ENCODE measurements at places on chromosomes 4 and X.

DNA sequence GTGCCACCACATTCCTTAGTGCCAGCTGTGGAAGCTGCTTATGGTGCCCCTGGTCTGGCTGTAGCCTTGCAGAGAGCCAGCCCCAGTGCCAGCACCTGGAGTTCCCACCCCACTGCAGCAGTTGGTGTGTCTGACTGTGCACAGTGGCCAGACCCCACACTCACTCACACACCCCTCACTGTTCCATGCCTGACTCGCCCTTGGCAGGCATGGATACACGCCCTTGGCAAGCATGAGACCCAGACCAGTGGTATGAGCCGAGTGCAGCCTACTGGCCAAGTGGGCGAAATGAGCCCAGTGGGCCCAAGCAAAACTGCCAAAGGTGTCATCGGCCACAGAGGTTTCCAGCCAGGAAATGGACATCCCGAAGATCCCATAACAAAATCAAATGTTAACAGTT lies 27.4 kb downstream of the NAA11 start:
- no peak for DNase-seq

- no peak for DNase-seq
Observed at GRCh38 chrX:129981752-129982299, 609 bp upstream of the BCORL1 start.

DNA sequence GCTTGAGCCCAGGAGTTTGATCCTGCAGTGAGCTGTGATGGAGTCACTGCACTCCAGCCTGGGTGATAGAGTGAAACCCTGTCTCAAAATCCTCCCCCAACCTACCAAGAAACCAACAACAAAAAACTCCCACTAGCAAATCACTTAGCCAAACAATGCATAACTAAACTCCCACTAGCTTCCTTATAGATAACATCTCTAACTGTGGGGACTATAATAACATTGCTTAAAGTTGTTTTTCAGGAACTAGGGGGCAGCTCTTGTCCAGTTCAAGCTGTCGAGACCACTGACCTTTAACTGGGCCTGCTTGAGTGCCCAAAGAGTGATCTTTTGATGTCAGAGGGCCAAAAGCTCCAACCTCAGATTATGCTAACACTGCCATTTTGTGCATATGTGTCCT lies 81.7 kb downstream of the FREM3 start:
- no peak for DNase-seq

- DNase-seq, result no peak
Observed at GRCh38 chr4:15656038-15656470, 897 bp upstream of the FBXL5 start.

GRCh38 chrX:151954730-151955129 lies 19.7 kb downstream of the GABRE start:
- DNase-seq, result no peak

DNA sequence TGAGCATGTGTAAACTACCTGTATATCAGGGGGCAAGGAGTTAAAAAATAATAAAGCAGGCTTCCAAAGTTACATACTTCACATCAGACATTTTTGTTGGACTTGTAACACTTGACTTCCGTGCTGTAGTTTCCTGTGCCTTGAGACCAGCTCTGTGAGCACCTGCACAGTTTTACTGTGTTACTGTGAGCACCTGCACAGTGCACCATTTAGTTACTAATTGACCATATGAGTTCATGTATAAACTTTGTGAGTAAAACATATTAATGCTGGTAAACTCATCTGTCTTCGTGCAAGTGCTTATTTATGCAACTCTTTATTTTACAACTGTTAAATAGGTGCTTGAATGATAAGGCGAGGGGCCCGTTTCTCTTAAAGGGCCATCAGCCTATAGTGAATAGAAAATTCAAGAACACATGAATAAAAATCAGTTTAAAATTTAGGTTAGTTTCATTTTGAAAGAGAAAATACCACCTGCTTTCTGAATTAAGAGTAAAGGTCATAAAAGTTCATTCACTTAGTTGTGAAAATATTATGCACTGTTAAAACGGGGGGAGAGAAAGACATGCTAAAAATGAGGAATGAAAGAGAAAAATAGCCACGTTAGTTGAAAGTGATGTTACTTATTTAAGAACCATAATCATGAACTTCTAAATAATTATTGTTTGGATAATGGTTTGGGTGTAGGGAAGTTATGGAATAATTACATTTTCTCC lies 42.4 kb downstream of the USP9X start:
- no peak for DNase-seq

GRCh38 chrX:109264878-109265277 lies 217.0 kb downstream of the GUCY2F start:
- no peak for DNase-seq

DNA sequence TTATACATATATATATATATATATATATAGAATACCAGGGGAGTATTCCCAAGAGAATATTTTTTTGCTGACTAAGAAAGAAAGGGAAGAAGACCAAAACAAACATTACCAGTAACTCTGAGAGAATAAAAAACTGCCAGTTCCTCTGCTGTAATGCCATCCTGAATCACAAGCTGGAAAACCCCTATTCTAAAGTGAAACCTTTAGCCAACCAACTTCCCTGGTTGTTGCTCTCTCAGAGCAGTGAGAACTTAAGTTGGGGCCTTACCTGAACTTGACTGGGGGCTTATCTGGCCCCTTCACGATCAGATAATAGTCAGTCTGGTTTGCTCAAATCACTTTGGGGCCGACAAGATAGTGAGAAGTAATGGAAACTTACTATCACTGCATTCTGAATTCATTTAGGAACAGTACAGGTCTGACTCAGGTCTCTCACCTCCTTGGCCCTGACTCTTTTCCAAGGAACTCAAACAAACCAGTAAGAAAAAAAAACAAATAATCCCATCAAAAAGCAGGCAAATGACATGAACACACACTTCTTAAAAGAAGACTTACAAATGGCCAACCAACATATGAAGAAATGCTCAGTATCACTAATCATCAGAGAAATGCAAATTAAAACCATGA lies 62.5 kb downstream of the CD40LG start:
- no peak for DNase-seq

DNA sequence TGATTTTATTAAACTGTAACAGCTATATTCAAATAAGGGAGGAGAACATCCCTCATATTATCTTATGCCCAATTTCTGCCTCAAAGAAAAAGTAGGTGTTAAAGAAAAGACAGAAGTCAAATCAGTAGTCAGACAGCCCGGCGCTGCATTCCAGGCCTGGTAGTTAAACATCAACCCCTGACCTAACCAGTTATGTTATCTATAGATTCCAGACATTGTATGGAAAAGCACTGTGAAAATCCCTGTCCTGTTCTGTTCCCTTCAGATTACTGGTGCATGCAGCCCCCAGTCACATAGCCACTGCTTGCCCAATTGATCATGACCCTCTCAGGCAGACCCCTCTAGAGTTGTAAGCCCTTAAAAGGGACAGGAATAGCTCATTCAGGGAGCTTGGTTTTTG lies 269.9 kb upstream of the GALNT7 start:
- no peak for DNase-seq

GRCh38 chr4:20889901-20890300 lies 189.6 kb downstream of the PACRGL start:
- DNase-seq, result no peak

GRCh38 chrX:119410027-119410819 lies 11.1 kb downstream of the SLC25A43 start:
- DNase-seq, result no peak

- no peak for DNase-seq
Observed at GRCh38 chr4:72569719-72570235, 756 bp upstream of the ADAMTS3 start.

DNA sequence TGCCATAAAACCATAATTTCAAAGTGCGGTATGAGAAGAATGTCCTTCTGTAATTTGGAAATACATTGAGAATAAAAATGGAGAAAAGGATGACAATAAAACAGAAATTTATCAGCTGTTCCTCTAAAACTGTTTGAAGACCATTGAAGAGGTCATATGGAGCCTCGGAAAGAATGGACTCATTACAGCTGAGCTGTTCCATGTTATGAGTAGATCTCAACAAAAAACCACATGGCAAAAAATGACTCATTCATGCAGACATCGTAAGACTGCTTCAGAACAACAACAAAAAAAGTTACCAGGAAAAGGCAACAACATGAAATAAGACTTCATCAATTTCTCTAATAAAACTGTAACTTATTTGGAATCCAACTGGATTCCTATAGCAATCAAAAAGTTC lies 39.7 kb downstream of the AKAP4 start:
- no peak for DNase-seq

DNA sequence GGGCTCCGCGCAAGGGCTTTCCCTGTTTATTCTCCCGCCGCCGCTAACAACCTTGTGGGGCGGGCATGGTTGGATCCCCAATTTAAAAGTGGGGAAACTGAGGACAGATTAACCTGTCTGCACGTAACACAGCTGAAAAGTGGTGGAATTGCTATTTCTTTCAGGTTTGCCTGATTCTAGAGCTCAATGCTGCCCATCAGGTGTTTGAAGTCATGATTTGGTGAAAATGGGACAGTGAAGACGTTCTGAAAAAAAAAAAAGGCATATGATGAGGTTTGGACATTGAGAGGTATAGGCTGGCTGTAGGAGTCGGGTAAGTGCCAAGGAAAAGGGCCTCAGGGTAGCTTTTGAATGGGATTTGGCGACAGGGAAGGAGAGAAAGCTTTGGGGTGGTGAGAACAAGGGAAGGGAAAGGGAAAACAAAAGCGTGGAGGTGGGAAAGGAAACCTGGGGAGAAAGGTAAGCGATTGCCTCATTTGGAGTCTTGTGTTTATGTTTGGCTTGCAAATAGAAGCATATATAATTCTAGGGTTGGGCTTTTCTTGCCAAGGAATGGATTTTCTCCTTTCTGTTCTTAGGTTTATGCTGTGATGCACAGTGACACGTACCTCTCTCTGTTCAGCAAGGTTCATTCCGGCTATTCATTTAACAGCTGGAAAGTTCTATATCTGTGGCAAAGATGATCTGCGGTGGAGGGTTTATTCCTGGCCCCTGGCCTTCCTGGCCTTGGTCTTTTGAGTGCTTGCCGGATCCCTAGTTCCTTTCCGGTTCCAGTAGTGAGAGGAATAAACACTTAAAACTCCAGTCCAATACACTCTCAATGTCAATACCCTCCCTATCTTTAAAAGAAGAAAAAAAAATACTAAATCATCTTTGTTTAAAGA lies 2.4 kb upstream of the STIM2 start:
- no peak for DNase-seq

DNA sequence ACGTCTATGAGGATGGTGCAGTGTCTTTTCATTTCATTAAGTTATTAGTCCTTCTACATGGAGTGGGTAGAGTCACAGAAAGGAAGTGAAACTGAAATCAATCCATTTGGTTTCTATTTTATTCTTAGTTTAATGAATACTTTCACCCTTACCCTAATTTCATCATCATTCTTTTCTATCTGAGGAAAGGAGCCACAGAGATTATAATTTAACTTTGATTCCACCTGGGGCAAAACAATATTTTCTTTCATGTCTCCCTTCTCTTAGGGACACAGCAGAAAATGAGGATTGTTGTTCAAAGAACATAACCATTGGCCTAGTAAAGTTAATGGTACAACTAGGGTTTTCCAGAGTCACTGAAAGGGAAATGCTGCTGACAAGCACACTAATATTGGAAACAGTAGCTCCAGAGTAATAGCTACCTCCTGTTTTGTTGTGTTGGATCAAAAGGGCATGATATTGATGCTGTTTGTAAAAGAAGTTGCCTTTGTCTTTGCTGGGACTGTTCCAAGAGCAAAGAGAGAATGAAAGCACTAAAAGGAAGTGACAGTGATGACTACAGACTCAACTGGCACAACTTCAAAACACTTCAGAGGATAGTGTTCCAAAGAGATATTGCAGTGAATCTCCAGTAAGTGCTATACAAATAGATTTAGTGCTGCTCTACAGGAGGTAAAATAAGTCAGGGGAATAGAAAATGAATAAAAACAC lies 247.1 kb upstream of the PITX2 start:
- no peak for DNase-seq

- DNase-seq, result no peak
Observed at GRCh38 chrX:146055733-146056132, 238.1 kb downstream of the SLITRK2 start.

DNA sequence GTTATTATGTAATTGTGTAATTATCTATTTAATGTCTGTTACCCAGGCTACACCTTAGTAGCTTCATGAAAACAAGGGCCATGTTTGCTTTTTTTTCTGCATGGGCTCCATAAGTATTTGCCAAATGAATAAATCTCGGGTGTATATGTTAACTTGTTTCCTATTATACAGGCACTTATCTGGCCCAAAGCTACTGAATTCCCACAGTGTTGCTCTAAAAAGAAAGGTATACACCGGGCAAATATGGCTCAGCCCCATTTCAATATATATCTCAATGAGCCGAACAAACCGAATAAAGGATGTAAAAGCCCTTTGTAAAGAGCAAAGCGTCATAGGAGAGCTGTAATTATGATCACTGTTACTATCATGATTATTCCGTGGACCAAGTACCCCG lies 767 bp downstream of the PAQR3 start:
- DNase-seq, result no peak

GRCh38 chrX:73683236-73683859 lies 120.4 kb downstream of the CHIC1 start:
- DNase-seq, result no peak

- no peak for DNase-seq
Observed at GRCh38 chr4:182955411-182955810, 38.2 kb upstream of the DCTD start.

DNA sequence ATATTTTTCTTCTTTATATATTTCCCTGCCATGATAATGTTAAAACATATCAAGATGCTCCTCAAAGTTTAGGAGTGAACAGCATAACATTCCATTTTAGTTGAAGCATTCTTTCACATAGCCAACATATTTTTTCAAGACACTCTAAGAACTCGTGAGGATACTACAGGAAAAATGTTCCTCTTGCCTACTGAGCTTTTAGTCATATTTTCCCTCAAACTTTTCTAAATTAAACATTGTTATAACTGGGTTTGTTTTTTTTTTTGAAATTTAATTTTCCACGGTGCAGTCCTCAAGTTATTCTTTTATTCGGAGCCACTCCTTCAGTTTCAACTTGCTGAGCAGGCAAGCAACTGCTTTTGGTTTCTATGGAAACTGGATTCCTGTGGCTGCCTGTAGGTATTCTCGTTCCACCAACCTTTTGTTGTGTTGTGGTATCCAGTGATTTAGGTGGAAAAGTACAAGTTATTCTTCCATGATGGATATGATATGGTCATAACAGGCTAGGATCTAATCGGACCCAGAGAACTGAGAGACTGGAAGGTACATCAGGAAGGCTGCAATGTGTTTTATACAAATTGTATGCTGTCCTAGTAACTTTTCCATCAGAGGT lies 248.0 kb downstream of the TRIML1 start:
- DNase-seq, result no peak

DNA sequence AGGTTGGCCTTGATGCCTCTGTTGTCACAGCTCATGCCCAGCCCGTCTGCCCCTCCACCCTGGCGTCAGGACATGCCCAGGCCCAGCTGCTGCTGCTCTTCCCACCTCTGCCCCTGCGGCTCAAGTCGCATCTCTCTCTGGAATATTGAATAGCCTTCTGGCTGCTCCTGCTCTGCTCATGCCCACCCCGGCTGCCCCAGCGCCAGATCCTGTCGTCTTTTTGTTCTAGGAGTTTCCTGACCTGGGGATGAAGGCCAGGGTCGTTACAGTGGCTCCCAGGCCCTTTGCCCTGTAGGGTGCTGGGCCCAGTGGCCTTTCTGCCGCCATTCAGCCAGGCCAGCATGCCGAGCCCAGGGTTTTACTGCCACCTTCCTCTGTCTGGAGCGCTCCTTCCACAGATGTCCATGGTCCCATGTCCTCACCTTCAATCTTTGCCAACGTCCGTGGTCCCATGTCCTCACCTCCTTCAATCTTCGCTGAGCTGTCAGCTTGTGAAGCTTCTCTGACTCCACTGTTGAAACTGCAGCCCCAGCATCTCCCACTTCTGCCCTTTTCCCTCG lies 9.7 kb downstream of the MAEA start:
- no peak for DNase-seq
